ENCODE measurements at places on chromosomes 5 and 9. TPM values are rescaled to one million over a fixed set of nuclear protein-coding genes. Genes with fewer than 3 reads are reported as not detected.

SLC6A19 gene
- not detected for total RNA-seq

INSYN2B gene
- 0.25 TPM for total RNA-seq

LRRC19 gene
- not detected for total RNA-seq

MARCOL gene
- not detected for total RNA-seq

Measured in lower leg skin (tissue), 4 donors.